SHP77 treated with DMSO at 0.1 percent for 48 hours (cell line): ENCODE measurements at places on chromosomes 7 and 10.

- no peak for DNase-seq
Measured at GRCh38 chr7:130595986-130596385, 72.6 kb downstream of the COPG2 start.

- no peak for DNase-seq
Measured at GRCh38 chr10:113053091-113053490, 103.0 kb downstream of the TCF7L2 start.

DNA sequence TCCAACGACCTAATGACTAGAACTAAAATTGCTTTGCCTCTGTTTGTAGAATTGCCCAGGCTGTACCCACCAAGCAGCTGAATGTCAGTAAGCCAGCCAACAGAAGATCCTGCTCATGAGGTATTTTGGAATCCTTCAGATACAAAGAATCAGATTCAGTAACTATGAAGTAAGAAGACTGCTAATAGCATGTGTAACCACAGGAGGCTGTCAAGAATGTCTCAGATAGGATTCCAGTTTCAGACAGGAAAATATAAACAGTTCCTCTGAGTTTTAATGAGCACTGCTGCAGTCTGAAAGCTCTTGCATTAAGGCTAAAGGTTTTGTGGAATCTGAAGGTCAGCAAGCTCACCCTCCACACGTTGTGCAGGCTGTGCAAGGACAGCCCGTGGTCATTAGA lies 112.6 kb upstream of the ADAM12 start:
- no peak for DNase-seq

DNA sequence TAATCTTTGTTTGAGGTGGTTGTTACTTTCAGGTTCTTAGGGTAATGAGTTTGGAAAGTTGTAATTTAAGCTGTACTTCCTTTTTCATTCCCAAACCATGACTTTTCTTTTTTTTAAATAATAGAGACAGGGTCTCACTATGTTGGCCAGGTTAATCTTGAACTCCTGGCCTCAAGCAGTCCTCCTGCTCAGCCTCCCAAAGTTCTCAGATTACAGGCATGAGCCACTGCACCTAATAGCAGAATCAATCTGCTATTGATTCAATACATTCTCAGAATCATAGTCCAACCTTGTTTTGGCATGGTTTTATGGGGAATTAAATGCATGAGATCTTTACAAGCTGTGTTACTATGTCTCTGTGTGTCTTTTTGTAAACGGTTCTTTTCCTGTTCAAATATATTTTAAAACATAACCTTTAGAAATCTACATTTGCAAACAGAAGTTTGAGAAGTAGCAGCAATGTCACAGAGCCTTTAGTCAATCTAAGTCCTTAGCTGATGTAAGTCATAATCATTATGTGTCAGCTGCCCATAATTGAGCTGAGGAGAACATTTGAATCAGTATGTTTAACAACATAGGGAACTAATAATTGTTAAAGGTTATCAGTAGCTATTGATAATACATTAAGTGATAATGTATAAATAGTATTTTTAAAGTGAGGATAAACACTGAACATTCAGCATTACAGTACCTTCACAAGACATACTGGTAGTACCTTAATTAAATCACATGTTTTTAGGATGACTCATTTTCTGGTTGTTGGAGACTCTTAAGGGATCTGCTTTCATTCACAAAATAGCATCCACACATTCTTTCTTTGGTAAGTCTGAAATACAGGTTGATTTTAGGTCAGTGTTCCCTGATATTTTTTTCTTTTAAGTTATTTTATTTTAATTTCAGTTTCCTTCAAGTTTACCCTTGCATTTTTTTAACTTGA lies 8.8 kb downstream of the INPP5F start:
- no peak for DNase-seq

GRCh38 chr10:33661580-33662336 lies 327.3 kb upstream of the NRP1 start:
- DNase-seq, result peak; percentile 27

DNA sequence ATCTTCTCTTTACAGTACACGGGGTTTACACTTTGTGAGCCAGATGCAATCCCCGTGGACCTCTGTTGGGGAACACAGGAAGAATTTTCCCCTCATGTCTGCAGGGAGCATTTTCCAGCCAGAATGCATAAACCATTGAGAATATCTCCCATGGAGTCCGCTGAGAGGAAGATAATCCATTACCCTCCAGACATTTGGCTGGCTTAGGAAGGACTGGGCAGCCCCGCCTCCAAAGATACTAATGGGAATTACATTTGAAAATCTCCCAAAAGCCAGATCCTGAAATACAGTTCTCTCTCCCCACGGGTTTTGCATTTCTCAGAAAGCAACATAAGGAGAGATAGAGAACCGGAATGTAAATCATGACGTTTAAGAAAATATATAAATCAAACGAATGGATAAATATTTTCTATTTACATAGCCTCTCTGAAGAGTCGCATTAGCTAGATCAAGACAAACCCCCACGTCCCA lies 53.5 kb downstream of the TRIL start:
- DNase-seq, result no peak

DNA sequence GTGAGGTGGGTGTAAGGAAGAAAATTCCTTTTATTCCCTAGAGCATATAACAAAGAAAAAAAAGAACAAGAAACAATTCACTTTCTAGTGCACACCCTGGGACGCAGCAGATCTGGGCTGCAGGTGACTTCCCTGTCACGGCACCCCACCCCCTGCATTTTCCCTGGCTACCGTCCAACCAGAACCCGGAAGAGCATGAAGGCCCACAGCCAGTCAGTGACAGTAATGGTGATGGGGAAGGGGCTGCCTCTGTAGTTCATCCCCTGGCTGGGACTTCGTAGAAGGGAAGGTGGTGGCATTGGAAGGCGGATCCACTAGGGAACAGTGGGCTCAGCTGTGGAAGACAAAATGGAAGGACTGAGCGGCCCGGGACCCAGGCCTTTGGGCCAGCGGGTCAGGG lies 236.7 kb downstream of the BUB3 start:
- no peak for DNase-seq

DNA sequence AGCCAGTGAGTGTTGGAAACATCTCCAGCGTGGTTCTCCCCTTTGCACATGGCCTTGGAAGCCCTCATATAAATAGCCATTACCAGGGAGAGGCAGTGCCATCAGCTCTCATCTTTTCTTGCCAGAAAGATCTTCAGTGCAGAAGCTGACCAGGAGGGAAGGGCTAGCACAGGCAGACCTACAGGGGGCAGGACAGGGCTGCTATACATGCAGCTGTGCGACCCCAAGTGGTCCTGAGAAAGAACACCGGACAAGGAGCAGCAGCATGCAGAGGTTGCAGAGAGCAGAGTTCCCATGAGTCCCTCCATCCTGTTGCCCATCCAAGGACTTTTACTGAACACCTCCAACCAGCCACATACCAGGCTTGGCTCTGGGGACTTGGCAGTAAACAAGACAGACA lies 17.1 kb downstream of the GRID1 start:
- no peak for DNase-seq

GRCh38 chr10:85315657-85316056 lies 987.3 kb downstream of the CCSER2 start:
- no peak for DNase-seq

DNA sequence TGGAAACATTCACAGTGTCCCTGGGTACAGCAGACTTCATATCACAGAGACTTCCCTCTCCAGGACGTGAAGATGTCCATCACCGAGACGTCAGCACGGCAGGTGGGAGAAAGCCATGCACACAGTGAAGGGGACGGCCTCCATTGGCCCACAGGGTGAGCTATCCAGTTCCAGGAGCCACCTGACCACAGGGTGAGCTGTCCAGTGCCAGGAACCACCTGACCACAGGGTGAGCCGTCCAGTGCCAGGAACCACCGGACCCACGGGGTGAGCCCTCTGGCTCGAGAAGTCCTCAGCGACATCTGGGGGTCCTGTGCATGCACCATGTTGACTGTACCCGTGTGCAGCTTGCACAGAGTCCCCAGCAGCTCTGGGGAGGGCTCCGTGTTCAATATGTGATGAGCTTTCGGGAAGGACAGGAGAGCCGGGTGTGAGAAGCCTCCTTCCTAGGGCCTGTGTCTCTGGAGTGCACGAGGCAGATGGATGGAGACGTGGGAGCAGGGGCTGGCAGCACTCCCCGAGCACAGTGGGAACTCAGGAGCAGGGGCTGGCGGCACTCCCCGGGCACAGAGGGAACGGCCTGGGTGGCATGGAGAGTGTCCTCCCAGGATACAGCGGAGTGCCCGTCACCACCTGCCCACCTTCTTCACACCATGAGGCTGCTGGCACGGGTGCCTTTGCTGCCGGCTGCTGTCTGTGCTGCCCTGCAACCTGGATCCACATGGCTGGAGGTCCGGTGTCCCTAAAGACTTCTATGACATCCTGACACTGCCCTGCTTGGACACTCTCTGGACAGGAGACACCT lies 616.2 kb downstream of the DNAJB6 start:
- DNase-seq, result no peak

DNA sequence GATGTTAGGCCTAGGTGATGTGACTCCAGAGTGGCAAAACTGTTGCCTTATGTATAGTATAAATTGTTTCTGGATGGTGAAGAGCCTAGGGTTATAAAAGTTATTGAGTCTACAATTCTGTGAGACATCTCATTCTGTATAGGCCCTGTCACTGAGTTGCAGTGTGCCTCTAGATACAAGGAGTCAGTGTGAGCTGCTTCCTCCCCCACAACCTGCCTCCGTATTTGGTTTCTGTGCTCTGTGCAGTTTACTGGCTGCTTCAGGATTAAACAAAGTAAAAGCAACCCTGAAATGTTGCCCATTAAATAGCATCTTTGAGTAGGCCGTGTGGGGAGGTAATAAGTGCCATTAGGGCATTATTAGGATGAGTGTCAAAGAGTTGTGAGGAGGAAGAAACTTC lies 1.9 kb upstream of the IFRD1 start:
- no peak for DNase-seq

GRCh38 chr10:6269953-6270867 lies 67.5 kb downstream of the PFKFB3 start:
- no peak for DNase-seq

DNA sequence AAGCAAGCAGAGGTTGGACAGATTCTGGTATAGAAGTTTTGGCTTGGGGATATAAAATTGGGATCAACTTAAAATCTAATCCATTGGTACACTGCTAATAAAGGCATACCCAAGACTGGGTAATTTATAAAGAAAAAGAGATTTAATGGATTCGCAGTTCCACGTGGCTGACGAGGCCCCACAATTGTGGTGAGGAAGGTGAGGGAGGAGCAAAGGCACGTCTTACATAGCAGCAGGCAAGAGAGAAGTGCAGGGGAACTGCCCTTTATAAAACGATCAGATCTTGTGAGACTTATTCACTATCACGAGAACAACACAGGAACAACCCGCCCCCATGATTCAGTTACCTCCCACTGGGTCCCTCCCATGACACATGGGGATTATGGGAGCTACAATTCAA lies 9.7 kb downstream of the ACADSB start:
- DNase-seq, result no peak

- DNase-seq, result no peak
Measured at GRCh38 chr10:49398000-49398861, 2.3 kb upstream of the DRGX start.

DNA sequence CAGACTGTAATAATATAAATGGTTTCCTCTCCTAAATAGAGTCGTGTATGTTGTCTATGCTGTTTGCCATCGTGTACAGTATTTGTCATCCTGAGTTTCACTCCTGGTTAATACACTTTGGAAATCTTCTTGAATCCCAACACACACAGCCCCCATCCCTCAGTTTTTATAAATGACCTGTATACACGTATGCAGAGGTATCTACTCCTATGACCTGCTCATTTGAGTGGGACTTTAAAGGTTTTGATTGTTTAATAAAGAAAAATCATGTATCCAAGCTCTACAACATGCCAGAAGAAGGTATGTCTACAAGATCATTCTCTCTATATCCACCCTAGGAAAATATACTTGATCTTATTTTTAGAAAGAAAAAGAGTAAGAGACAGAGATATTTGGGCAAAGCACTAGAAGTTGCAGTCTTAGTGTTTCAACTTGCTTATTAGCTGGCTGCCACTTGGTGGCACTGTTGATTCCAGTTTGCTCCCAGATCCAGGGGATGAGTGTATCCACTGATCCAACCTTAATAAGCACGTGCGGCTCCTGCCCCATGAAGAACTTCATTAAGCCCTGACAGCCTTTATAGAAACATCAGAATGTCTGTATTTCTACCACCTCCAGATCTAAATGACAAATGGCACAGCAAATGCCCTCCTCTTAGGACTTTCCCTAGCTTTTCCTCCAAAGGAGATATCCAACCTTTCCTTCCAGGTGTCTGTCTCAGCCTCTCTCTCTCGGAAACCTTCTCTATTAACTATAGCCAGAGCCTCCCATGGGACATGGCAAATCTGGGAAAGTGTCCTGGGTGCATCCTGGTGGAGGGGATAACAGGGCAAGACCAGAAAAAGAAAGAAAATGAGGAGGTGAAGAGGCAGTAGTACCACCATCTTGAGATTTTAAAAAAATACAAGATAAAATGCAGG lies 181.6 kb upstream of the NEBL start:
- peak; percentile 41 for DNase-seq

GRCh38 chr10:70616761-70617160 lies 14.2 kb upstream of the PRF1 start:
- DNase-seq, result no peak

- no peak for DNase-seq
Measured at GRCh38 chr10:18647151-18647550, 4.2 kb downstream of the NSUN6 start.

- DNase-seq, result no peak
Measured at GRCh38 chr10:49177391-49178355, 10.5 kb downstream of the TMEM273 start.

- no peak for DNase-seq
Measured at GRCh38 chr7:67653856-67654454, 657.3 kb downstream of the TYW1 start.

DNA sequence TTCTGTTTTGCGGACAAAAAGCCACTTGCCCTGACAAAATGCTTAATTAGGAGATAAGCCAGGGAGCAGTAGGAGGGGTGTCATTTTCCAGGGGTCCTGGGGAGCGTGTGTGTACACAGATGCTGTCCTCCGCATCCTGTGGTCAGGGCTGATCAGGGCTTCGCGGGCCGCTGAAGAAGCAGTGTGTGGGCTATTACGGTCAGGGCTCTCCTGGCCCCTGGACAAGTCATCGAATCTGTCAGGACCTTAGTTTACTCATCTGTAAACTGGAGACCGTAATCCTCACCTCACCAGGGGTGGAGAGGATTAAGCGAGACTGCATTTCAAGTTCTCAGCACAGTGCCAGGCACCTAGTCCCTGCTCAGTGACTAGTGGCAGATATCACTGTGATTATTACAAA lies 26.0 kb upstream of the MXI1 start:
- DNase-seq, result no peak

- no peak for DNase-seq
Measured at GRCh38 chr10:47033081-47033480, 121.9 kb downstream of the PTPN20 start.

GRCh38 chr7:28409716-28410627 lies 2.3 kb upstream of the CREB5 start:
- DNase-seq, result no peak

GRCh38 chr7:141312395-141312794 lies 238.5 kb downstream of the TMEM178B start:
- DNase-seq, result no peak

- DNase-seq, result no peak
Measured at GRCh38 chr10:69361303-69361614, 55.5 kb downstream of the TACR2 start.

GRCh38 chr7:150912427-150912826 lies 60.1 kb downstream of the AOC1 start:
- DNase-seq, result no peak
